HFFc6 (cell line): ENCODE measurements at places on chromosomes 3 and 15. TPM values are rescaled to one million over a fixed set of nuclear protein-coding genes. Genes with fewer than 3 reads are reported as not detected.

Gene DISP2
- total RNA-seq: 0.23 to 0.29 TPM (median 0.26 TPM) in 3 replicates

Gene LRTM1
- total RNA-seq: not detected in 2 replicates

Gene MOBP
- total RNA-seq: not detected in 3 replicates

Gene PLA2G4B
- total RNA-seq: 1.8 to 3.0 TPM (median 2.2 TPM) in 3 replicates

Gene FGF12
- 0.10 TPM in 1 of 3 replicates, not detected in the others for total RNA-seq

Gene RASGRP1
- 0.22 to 0.60 TPM (median 0.59 TPM) in 3 replicates for total RNA-seq

Gene IL1RAP
- 4.7 to 6.7 TPM (median 5.6 TPM) in 3 replicates for total RNA-seq

Gene GAP43
- total RNA-seq: 0.12 TPM in 1 of 3 replicates, not detected in the others

Gene HYKK
- 3.2 to 4.1 TPM (median 4.0 TPM) in 3 replicates for total RNA-seq

Gene ZBED2
- total RNA-seq: 0.09 to 0.18 TPM (median 0.10 TPM) in 3 replicates

Gene PPP4R2
- 68.0 to 90.1 TPM (median 72.4 TPM) in 3 replicates for total RNA-seq

Gene TTC21A
- total RNA-seq: 0.91 and 1.2 TPM in 2 replicates

Gene HTR3E
- not detected in 3 replicates for total RNA-seq

Gene CD200R1
- not detected in 3 replicates for total RNA-seq

Gene THSD4
- 34.8 to 39.1 TPM (median 36.3 TPM) in 3 replicates for total RNA-seq

Gene ACAN
- total RNA-seq: not detected in 3 replicates

Gene ROPN1
- not detected in 3 replicates for total RNA-seq

Gene GPR176
- total RNA-seq: 156 to 174 TPM (median 172 TPM) in 3 replicates

Gene IL17RC
- total RNA-seq: 26.9 to 30.2 TPM (median 27.8 TPM) in 3 replicates

Gene CSPG4
- 75.0 to 99.8 TPM (median 84.2 TPM) in 3 replicates for total RNA-seq

Gene LNP1
- total RNA-seq: 1.1 to 1.6 TPM (median 1.3 TPM) in 3 replicates

Gene PDZRN3
- total RNA-seq: 15.1 to 18.0 TPM (median 16.3 TPM) in 3 replicates
